ENCODE measurements at places on chromosomes 16 and 17.

- DNase-seq: no peak
Observed at GRCh38 chr16:57233944-57234706, 10.9 kb upstream of the ARL2BP start.

DNA sequence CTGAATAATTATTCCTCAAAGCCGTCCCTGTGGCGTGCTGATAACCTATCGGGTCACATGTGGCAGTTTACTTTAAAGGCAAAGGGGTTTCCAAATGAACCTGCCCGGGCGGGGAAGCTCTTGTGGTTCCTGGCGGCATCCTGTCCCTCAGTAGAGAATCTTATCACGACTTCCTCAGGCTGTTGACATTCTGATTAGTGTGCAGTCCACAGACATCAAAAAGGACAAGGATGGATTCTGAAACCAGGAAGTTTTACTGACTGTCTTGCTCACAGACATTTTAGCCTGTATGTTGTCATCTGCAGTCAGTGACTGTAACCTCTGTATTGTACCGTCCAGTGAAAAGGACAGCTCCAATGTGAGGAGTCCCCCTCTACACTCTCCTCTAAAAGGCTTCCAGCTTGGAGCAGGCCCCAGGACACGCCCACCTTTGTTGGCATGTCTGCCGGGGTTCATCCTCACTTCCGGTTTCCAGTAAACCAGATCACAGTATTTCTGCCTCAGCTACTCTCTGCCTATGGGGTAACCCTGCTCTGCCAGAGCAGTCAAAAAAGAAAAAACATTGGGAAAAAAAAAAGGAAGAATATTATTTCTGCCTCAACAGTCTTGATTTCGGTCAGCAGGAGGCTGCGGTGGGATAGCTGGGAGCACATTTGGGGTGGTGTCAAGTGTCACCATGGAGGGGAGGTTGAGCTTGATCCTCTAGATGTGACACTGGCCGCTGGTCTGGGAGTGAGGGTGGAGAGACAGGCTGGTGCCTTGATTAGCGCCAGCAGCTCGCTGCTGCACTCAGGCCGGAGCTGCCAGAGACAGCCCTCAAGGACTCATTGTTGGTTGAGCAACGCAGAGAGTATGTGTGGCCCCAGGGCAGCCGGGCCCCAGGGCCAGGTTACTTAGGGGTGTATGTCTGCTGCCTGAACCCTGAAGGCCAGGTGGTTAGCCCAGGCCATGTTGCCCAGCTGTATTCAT lies 89.0 kb upstream of the DNAH17 start:
- peak; percentile 30 for DNase-seq

DNA sequence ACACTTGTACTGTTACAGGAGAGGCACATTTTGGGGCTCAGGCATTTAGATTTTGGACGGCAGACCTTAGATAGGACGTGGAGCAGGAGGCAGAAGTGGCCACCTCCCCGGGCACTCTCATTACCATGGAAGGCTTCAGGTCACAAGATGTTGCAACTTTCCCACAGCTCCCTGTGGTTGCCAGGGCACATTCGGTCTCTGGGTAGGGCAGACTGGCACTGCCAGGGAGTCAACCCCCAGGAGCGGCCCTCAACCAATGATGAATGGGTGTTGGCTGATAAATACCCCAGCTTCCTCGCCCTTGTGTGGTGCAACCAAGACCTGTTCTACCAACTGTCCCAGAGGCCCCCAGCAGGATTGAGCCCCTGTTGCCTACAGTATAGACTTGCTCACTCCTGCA lies 11.2 kb downstream of the NAGPA start:
- no peak for DNase-seq

DNA sequence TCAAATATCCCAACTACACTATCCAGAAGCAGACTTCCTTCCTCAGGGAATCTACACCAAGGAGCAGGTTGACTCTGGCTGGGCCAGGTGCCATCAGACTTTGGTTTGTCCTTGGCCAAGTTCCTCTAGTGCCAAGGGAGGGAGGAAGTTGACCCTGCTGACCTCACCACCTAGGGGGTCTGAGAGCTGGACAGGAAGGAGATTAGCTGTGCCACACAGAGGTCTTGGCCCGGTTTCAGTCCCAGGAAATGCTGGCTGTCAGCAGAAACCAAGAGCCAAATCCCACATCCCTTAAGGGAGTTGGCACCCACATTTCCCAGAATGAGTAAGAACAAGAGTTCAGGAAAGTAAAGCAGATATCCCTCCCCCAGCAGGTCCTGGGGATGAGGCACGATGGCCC lies 178.2 kb downstream of the SALL1 start:
- no peak for DNase-seq

DNA sequence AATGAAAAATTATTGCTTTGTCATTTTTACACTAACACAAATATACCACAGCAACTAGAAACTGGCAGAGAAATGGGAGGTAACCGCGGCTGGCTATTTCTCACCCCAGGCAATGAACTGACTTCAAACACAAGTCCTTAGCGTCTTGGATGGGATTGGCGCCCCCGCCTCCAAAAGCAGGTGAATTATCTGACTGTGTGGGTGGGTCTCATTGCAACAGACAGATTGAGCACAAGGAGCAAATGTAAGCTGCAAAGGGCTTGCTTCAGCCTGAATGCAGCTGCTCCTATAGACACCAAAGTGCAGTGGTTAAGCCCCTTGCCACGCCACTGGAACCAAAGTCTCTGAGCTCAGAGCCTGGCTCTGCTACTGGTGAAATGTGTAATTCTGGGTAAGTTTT lies 225.0 kb downstream of the XYLT1 start:
- DNase-seq: no peak

DNA sequence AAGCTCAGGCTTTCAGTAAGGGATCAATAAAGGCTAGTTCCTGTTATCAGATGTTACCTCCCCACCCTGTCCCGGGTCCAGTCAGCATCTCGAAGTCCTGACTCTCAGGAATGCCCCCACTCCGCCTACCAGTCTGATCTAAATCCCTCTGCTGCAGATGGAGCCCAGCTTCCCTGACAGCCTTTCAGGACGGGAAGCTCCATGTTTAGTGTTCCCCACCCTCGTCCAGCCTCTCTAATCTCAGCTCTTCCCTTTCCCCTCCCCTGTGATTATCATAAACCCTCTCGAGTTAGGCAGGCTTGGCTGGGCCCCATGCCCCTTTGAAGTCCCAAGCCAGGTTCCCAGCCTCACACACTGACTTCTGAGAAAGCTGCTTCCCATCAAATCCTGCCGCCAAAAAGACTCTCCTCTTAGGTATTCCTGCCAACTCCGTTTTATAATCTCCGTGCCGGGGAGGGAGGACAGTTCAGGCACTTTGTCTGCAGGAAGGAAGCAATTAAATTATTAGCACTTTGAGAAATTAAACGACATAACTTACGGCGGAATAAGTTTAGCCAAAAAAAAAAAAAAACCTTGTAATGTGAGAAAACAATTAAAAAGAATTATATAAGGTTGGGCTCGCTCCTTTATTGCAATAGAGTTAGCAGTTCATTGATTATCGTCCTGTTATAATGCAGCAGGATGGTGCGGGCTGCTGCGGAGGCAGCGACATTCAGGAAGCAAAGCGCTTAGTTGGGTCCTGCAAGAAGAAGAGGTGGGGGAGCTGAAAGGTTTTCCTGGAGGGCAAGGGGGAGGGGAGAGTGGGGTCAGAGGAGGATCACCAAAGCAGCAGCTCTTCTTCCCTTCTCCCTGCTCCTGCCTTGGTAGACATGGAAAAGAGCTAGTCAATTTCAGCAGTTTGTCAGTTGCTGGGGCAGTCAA lies 16.8 kb upstream of the ETV4 start:
- DNase-seq: no peak

DNA sequence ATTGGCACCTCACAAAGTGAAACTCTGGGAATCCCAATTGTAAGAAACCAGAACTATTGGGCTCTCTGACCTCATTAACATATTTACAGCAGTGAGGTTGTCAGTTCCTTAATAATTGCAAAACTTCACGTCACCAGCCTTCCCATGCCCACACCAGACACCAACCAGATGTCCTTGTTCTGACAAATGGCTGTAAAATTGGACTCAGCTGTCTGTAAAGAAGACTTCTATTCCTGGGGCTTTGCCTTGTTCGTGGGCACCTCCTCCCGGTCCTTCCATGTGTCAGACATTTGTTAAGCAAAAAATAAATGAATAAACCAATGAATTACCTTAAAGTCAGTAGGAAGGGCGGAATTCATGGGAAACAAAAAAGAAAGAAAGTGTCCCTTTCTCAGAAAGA lies 284.3 kb upstream of the CDH11 start:
- no peak for DNase-seq

GRCh38 chr16:28884045-28884444 lies 5.8 kb downstream of the ATP2A1 start:
- DNase-seq: no peak

DNA sequence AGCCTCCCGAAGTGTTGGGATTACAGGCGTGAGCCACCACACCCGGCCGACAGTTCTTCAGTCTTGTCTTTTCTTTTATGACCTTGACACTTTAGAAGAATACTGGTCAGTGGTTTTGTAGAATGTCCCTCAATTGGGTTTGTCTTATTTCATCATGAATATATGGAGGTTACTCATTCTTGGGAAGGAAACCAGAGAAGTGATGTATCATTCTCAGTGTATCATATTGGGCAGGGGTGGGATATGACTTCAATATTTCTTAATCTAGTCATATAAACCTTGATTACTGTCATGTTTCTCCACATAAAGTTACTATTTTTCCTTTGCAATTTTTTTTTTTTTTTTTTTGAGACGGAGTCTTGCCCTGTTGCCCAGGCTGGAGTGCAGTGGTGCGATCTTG lies 36.9 kb downstream of the SNTB2 start:
- no peak for DNase-seq

DNA sequence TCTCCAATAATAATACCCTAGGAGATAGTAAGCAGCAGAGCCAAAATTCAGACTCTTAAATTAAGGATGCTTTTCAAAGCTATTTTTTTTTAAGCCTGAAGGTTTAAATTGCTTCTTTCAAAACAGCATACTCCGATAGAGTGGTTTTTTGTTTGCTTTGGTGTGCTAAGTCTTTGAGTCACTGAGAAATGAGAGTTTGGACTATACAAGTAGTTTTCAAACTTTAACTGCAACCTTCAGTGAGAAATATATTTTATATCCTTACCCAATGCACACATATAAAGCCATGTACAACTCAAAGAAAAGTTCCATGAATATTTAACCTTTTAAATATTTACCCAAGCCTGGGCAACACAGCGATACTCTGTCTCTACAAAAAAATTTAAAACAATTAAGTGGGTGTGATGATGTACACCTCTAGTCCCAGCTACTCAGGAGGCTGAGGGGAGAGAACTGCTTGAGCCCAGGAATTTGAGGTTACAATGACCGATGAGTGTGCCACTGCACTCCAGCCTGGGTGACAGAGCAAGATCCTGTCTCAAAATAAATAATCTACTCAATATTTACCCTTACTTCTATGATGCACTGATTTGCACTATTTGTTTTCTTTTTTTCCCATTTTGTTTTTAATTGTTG lies 19.2 kb downstream of the DCUN1D3 start:
- no peak for DNase-seq

DNA sequence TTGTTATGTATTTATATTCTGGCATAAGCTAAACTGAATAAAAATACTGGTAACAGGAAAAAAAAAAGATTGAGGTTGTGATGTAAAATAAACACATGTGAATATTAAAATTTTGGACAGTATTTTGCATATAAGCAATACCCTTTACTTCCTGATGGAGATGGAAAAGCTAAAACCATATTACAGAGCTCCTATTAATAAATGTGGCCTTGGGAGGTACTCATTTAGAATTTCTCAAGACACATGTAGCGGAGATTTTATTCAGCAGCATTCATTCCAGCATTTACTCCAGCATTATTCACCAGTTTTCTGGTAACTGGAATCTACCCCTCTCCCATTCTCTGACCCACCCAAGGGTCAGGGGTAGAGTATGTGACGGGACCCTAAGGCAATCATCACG lies 94.3 kb upstream of the AXIN2 start:
- no peak for DNase-seq

DNA sequence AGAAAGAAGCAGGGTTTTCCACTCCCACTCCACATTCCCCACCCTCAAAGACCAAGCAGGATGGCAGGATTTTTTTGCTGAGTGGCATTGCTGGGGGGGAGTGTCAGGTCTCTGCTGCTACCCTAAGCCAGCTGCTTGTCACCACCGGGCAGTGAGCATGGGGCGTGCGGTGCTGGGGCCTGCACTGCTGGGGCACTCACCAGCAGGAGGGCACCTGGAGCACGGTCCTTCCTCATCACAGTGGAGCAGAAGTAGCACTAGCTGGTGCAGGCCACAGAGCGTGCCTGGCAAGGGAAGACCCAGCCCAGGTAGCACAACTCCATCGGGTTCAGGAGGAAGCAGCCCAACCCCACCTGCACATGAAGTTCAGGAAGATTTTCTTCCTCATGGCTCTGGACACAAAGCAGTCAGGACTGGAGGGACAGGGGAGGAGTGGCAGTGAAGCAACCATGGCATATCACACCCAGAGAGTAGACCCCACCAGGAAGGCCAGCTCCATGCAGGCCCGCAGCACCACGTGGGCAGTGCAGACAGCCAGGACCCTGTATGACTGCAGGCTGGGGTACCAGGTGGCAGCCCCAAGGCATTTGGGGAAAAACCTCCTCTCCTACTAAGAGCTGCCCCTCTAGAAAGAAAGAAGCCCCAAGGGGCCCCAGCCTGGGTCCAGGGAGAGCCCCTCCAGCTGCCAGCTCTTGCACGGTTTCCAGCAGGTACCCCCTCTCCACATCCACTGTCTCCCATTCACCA lies 16.7 kb upstream of the MYO18A start:
- DNase-seq: no peak

- no peak for DNase-seq
Observed at GRCh38 chr16:12387311-12387710, 410.8 kb downstream of the SNX29 start.

GRCh38 chr17:42017866-42018200 lies 594 bp upstream of the DNAJC7 start:
- DNase-seq: no peak

Data from substantia nigra (tissue), 51 donors.